ENCODE measurements at places on chromosomes 3 and 15. TPM values are rescaled to one million over a fixed set of nuclear protein-coding genes. Genes with fewer than 3 reads are reported as not detected.

Gene SUCNR1
- 0.16 TPM for total RNA-seq

Gene WHAMM
- total RNA-seq = 6.9 TPM

Gene AAGAB
- 76.4 TPM for total RNA-seq

Gene GRAMD2A
- total RNA-seq = 0.13 TPM
